ENCODE measurements at places on chromosomes 2 and 18. TPM values are rescaled to one million over a fixed set of nuclear protein-coding genes. Genes with fewer than 3 reads are reported as not detected.

DNA sequence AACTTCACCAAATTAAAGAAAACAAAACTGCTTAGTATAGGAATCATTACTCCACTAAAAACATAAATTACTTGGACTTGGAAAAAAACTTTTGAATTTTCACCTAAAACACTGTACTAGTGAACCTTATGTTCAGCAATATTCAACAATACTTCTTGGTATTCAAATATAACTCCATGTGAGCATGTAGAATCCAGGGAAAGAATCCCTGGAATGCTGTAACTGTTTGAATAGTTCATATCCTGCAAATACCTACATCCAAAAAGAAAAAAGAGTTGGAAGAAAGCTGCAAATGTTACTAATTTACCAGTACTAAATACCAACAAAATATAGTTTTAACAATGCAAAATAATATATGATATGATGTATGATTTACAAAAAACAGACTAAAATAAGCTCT, 65.4 kb downstream of the IKZF2 start:
- no peak for DNase-seq

DNA sequence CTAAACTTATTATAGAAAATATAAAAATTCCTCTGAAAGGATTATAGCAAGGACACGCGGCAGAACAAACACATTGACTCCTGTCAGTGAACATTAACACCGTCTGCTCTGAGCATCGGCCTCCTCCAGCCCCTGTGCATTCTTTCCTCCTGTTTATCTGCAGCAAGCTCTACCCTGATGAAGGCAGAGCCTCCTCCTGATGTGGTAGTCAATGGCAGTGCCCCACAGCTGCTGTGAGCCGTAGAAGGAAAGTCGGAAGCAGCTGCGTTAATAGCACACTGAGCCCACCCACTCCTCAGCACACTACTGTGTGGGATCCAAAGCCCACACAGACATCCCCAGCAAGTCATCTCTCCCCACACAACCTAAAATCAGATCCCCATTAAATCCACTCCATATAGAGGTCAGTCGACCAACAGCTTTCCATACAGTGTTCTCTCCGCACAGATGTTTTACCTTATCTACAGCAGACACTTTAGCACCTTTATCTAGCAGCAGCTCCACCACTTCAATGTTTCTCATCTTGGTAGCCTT, 41.0 kb downstream of the KIDINS220 start:
- DNase-seq: no peak

- DNase-seq: no peak
Measured at GRCh38 chr2:146209842-146210275, 1635.0 kb upstream of the ACVR2A start.

DNA sequence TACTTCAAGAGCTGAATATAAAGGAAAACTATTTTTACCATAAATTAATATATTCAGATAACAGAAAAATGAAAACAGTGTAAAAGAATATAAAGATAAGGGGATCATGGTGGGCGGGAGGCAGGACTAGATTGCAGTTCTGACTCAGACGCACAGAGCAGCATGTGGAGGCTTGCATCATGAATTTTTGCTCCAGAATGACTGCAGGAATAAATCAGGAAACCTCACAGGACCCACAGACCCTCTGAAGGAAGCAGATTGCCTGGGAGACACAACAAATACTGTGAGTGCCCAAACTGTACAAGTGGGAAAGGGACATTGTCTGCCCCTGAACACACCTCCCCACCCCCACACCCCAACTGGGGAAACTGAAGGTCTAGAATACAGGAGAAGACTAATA, 19.2 kb upstream of the SIGLEC15 start:
- DNase-seq: no peak

- DNase-seq: no peak
Measured at GRCh38 chr2:176388861-176389260, 119.6 kb downstream of the MTX2 start.

GRCh38 chr2:98058191-98058975, 28.6 kb upstream of the VWA3B start:
- DNase-seq: peak; percentile 26

DNA sequence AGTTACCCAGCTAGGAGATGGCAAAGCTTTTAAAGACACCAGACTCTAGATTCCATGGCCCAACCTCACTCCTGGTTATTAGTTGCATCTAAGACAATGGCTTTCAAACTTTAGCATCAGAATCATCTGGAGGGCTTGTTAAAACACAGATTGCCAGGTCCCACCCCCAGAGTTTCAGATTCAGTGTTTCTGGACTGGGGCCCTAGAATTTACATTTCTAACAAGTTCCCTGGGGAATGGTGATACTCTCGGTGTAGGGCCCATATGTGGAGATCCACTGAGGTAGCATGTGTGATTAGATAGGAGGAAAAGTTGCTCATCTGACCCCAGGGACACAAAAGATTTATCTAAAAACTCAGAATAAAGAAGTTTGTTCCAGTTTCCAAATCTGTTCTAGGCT, 14.5 kb upstream of the TTR start:
- no peak for DNase-seq

- peak; percentile 40 for DNase-seq
Measured at GRCh38 chr2:136327162-136327852, 209.4 kb upstream of the CXCR4 start.

GRCh38 chr2:118801151-118801550, 46.3 kb downstream of the EN1 start:
- no peak for DNase-seq

GRCh38 chr2:188367164-188367563, 75.5 kb downstream of the GULP1 start:
- no peak for DNase-seq

DNA sequence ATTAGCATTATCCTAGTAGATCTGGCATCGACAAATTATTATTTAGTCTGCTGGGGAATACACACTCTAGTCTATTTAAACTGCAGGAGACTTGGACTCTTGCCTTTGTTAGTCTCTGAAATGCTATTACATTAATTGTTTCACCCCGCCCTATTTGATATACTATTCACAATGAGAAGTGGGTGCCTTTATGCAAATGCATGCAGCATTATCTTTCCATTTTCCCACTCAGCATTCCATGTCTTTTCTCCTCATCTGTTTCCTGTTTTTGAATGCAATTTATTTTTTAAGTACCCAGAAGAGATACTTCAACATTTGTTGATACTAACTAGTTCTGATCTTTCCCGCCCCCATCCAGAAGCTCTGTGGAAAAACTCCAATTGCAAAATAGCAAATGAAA, 395.3 kb upstream of the NXPH2 start:
- DNase-seq: no peak

GRCh38 chr2:28488083-28488830, 7.6 kb upstream of the PLB1 start:
- DNase-seq: no peak

The MROH2A gene
- total RNA-seq: 2.9 TPM

The TTR gene
- not detected for total RNA-seq

The AQP12B gene
- not detected for total RNA-seq

The CPLX4 gene
- total RNA-seq: not detected

The ASXL3 gene
- total RNA-seq: not detected

The AOX1 gene
- total RNA-seq: 5.1 TPM

The CLEC4F gene
- not detected for total RNA-seq

The ERMN gene
- not detected for total RNA-seq

The IL1RN gene
- total RNA-seq: 5.0 TPM

The BMP10 gene
- not detected for total RNA-seq

The KIF1A gene
- not detected for total RNA-seq
